ENCODE measurements at places on chromosomes 3 and 15. TPM values are rescaled to one million over a fixed set of nuclear protein-coding genes. Genes with fewer than 3 reads are reported as not detected.

BSN gene
- 1.1 TPM for total RNA-seq

ISLR2 gene
- 1.5 TPM for total RNA-seq

C2CD4B gene
- total RNA-seq = not detected

SLC15A2 gene
- total RNA-seq = 0.16 TPM

RNF168 gene
- 10.3 TPM for total RNA-seq

MST1R gene
- 2.0 TPM for total RNA-seq

GOLGA8S gene
- not detected for total RNA-seq

SLC28A2 gene
- not detected for total RNA-seq

B2M gene
- 684 TPM for total RNA-seq

Data from mesangial cell (primary cell).